ENCODE measurements at places on chromosomes 3 and 15.

DNA sequence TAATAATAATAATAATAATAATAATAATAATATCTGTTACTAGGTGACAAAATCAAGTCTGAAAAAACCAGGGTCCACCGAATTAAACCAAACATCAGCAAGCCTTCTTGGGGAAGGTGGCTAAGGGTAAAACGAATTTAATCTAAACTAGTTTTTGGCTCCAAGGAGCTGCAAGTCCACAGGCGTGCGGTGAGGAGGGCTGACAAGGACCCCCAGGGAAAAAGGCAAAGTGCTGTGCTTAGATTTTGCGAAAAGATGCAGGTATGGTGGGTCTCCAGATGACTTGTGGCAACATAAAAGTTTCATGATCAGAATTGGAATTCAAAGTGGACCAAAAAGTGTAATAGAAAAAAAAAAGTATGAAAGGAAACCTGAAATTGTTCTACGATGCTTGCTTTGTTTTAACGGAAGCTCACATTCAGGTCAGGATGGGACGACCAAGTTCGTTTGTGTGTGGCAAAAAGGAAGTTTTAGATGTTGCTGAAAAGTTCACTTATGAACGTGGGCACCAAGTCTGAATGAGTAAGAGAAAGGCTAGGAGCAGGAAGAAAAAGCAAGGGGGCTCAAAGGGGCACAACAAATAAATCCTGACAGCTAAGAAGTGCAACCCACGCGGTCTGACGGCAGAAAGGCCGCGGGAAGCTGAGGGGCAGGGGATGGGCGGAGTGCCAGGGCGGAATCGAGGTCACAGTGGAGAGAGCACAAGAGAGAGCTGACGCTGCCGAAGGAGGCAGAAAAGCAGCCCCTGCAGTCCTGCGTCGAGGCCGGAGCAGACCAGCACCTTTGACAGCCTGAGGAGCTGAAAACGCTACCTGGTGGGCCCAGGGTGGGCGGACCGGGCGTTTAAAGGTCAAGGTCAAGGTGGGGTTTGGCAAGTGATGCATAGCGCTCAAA is 1.1 kb downstream of the WDR82 start:
- DNase-seq, result peak; percentile 93

DNA sequence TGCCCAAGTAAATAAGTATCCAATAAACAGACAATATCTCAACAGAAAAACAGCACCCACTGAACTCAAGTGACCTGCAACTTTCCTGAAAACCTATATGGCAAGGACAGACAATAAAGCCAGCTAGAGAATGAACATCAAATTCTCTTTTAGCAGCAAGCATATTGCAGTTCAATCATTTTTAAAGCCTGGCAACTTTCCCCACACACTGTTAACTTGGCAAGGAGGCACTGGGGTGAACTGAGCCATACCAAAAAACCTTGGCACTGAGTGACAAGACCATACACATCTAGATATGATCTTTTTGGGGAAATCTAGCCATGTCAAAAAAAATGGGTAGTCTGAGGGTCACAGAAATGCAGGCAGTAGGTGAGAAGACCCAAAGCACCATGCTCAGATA is 174.6 kb downstream of the STT3B start:
- no peak for DNase-seq

GRCh38 chr3:169143506-169143905 is 520.0 kb downstream of the MECOM start:
- no peak for DNase-seq

DNA sequence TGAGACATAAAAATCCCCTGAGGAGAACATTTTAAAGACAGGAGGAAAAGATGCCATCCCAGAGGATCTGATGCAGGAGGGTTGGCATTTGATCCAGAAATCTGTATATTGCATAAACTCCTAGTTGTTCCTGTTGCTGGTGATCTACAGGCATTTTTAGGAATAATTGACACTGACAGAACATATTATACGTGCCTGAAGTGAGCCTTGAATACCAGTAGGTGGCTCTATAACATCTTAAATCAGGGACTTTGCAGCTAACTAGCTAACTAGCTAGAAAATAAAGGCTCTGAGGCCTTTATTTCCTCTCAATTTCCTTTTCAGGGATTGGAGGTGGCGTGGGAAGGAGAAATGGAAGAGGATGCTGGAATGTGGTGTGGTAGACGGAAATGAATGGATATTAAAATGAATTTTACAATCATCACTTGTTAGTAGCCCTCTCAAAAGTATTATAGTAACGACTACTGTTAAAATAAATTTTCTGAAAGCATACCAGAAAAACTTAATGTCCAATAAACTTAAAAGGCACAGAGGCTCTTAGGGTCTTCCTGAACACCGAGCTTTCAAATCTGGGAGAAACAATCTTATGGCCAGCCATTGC is 73.8 kb upstream of the ZBED2 start:
- DNase-seq, result no peak

- no peak for DNase-seq
Observed at GRCh38 chr3:191350396-191351090, 20.2 kb upstream of the UTS2B start.

GRCh38 chr3:11909726-11910125 is 63.0 kb upstream of the TAMM41 start:
- no peak for DNase-seq

GRCh38 chr3:60276615-60277014 is 974.6 kb downstream of the FHIT start:
- no peak for DNase-seq

Data from spleen (tissue), 13 donors.